Mesothelial cell of epicardium (in vitro differentiated cells): ENCODE measurements at places on chromosomes 5 and 9.

GRCh38 chr9:87148331-87149104 is 201.2 kb upstream of the GAS1 start:
- peaks cover 21% of the 10 kb centered on the region for H3K4me1 ChIP-seq
- DNase-seq: peak; percentile 81
- H3K4me3 ChIP-seq: peak overlapping the region; percentile 69
- H3K27ac ChIP-seq: peak overlapping the region; percentile 98
- peaks cover 7% of the 10 kb centered on the region for H3K36me3 ChIP-seq

- H3K27ac ChIP-seq: no peak overlapping the region
- H3K4me1 ChIP-seq: no peaks in the 10 kb centered on the region
- DNase-seq: no peak
- H3K36me3 ChIP-seq: no peaks in the 10 kb centered on the region
These were observed 51.1 kb upstream of the TBC1D2 start for GRCh38 chr9:98306384-98307145.

- H3K4me3 ChIP-seq: no peak overlapping the region
- H3K36me3 ChIP-seq: no peaks in the 10 kb centered on the region
- no peaks in the 10 kb centered on the region for H3K4me1 ChIP-seq
- H3K27ac ChIP-seq: no peak overlapping the region
These were observed 580.4 kb downstream of the DTWD2 start for GRCh38 chr5:118407958-118408357.

DNA sequence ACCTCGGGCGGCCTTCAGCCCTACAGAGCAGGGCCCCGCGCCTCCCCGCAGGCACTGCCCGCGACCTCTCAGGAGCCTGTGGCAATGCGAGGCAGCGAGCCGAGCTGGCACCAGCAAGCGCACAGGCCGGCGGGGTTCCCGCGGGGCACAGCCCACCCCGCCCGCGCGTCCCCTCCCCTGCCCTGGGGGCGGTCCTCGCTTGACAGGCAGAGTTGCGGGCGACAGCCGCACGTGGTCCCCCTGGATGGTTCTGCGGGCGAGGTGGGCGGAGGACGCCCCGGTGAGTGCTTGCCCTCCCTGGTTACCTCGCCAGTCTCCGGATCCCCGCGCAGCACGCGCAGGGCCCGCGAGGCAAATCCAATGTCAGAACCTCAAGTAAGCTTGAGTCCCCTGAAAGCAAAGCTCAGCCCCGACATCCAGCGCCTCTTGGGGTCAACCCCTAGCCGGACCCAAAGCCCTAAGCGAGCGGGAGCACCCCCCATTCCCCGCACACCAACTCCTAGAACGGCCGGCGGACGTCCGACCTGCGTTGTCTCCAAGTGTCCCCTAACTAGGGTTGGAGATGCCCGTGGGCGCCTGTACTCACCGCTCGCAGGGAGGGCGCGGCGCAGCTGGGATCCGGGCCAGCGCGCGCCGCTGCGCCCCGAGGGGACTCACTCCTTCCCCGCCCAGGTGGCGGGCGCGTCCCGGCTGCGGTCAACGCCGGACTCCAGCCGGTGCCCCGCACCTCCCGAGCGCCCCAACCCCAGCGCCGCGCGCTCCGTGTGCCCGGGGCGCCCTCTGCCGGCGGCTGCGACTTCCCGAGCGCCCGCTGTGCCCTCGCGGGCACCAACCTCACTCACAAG is at the start of gene DRD1:
Gene DRD1 (minus strand): TSS at position 123 of the 845 bp plus-strand sequence. CDS start 1,083 bp downstream, outside the sequence.
- H3K27ac ChIP-seq: no peak within 1 kb of the TSS
- peaks cover 69% of the 10 kb centered on the region for H3K27me3 ChIP-seq
- H3K36me3 ChIP-seq: no peaks in the 10 kb centered on the region
- H3K4me1 ChIP-seq: peaks cover 12% of the 10 kb centered on the region
- DNase-seq: peak; percentile 56

DNA sequence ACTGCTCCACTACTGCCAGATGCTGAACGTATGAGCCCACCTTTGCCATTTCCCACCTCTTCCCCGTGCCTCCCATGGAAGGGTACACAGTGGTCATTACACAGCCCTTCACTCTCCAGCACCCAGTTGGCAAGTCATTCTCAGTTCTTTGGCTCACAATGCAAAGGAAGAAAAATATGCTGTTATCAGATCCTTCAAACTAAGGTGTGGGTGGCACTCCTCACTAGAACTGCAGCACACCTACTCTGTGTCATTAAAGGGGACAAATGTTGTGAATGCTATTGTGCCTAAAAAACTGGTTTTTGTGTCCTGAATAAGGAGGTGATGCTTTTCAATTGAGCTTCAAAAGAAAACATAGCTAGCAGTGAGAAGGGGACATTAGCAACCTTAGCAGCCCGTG is 183.1 kb upstream of the SNX2 start:
- H3K27ac ChIP-seq: no peak overlapping the region
- H3K4me1 ChIP-seq: peaks cover 10% of the 10 kb centered on the region

DNA sequence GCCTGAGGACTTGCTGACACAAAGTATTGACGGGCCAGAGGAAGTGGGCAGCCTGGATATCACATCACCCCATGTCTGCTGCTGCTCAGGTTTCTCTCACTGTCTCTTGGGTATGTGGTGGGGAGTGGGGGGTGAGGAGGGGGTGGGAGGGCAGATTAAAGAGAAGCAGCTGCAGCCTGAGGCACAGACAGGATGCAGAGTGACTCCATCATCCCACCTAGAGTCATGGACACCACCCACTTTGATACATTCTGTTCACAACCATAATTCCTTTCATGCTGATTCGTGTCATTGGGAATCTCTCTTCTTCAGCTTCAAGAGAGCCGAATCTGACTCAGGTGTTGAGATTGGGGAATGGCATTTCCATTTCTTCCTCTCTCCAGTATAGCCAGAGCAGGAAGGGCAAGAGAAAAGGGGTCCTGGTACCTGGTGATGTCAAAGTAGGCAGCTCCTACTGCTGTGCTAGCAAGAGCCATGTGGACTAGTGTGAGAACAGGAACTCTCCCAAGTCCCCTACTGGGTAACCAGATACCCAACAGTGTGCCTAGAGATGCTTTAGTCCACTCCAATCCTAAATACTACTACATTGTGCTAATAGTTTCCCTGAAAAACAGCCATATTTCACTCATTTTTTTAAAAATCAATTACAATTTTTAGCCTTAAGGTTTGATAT is 22.4 kb downstream of the GRAMD2B start:
- H3K27ac ChIP-seq: peak overlapping the region; percentile 25
- H3K36me3 ChIP-seq: peaks cover 10% of the 10 kb centered on the region
- H3K27me3 ChIP-seq: no peaks in the 10 kb centered on the region
- H3K4me3 ChIP-seq: no peak overlapping the region
- peaks cover 30% of the 10 kb centered on the region for H3K4me1 ChIP-seq

DNA sequence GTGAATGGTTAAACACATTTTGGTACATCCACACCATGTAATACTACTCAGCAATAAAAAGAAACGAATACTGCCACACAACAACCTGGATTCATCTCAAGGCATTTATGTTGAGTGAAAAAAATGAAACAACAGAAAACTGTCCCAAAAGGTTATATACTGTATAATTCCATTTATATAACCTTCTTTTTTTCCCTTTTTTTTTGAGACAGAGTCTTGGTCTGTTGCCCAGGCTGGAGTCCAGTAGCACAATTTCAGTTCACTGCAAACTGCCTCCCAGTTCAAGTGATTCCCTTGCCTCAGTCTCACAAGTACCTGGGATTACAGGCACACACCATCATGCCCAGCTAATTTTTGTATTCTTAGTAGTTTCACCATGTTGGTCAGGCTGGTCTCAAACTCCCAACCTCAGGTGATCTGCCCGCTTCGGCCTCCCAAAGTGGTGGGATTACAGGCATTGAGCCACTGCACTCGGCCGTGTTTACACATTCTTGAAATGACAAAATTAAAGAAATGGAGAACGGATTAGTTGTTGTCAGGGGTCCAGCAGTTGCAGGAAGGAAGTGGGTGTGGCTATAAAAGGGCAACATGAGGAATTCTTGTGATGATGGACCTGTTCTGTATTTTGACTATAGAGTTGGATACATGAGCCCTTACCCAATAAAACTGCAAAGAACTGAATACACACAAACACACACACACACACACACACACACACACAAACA is 17.4 kb downstream of the PPP6C start:
- peaks cover 15% of the 10 kb centered on the region for H3K36me3 ChIP-seq
- peak overlapping the region; percentile 47 for H3K27ac ChIP-seq
- H3K27me3 ChIP-seq: no peaks in the 10 kb centered on the region
- peaks cover 22% of the 10 kb centered on the region for H3K4me1 ChIP-seq
- H3K4me3 ChIP-seq: no peak overlapping the region
- DNase-seq: no peak

DNA sequence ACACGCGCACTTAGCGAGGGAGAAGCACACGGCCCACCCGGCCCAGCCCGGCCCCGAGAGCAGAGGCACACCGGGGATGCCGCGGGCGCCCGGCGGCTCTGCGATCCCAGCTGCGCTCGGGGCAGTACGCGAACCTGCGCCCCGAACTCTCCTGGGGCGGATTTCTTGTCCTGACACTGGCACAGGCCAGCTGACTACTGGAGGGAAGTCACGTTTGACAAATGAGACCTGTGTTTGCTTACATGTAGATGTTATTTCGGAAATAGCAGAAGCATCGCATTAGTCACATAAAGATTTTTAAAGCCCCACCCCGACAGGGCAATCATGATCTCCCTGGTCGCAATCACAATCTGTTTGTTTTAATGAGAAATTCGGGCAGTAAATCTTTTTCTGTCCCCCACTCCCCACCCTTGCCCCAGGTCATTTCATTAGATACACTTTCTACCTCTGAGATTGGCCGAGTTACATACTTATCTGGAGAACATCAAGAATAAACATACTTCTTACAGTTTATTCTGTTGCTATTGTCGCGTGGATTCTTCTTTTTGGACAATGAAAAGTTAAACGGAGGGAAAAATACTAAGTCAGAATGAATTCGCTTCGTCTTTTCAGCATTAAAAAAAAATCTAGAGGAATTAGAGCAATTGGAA is 518.9 kb downstream of the CTNND2 start:
- H3K36me3 ChIP-seq: no peaks in the 10 kb centered on the region
- DNase-seq: no peak
- H3K27ac ChIP-seq: no peak overlapping the region
- H3K4me1 ChIP-seq: peaks cover 12% of the 10 kb centered on the region

DNA sequence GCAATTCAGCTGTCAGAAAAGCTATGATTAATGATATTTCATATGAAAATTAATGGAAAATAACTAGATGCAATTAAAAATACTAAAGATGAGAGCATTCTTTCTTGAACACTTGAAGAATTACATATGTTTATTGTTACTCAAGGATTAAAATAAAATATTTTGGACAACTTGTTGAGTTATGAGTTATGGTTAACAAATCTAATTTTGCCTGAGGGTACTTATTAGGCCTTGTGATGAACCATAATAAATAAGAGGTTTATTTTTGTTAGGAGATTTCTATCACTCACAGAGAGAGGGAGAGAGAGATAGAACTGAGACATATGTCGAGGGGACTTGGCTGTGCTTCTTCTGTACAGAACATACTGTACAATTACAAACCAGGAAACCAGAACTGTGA is 183.7 kb downstream of the ISL1 start:
- peaks cover 37% of the 10 kb centered on the region for H3K4me1 ChIP-seq
- DNase-seq: no peak
- H3K4me3 ChIP-seq: no peak overlapping the region
- no peaks in the 10 kb centered on the region for H3K27me3 ChIP-seq

DNA sequence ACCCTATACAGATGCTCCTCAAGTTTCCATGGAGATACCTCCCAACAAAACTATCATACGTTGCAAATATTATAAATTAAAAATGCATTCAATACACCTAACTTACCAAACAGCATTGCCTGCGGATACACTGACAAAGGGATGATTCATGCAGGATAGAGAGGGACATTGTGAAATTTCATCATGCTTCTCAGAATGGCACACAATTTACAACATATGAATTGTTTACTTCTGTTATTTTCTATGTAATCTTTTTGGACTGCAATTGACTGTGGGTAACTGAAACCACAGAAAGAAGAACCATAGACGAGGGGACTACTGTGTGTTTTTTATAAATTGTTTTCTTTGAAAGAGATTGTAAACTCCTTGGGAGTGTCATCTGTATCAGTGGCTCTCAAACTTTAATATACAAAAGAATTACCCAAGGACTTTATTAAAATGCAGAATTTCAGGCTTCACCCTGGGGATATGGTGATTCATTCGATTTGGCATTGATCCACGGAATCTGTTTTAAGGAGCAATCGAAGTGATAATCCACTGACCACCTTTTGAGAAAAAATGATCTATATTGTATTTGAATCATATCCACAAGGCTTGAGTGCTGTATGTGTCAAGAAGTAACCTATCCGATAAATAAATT is 146.4 kb downstream of the SGCD start:
- no peak overlapping the region for H3K27ac ChIP-seq
- H3K4me1 ChIP-seq: peaks cover 16% of the 10 kb centered on the region
- no peak overlapping the region for H3K4me3 ChIP-seq
- DNase-seq: no peak
- H3K36me3 ChIP-seq: no peaks in the 10 kb centered on the region

DNA sequence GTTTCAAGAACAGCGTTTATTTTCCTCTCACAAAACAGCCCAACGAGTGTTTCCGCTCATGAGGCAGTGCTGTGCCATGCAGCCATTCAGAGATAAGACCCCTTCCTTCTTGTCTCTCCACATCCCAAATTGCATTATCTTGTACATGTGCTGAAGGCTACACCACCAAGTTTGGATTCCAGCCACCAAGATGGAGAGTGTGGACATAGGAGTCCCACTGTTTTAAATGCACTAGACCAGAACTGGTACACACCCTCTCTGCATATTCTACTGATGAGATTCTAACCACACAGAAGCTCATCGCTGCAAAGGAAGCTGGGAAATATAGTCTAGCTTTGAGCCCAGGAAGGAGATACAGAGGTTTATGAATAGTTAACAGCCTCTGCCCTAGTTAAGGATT is 509.4 kb downstream of the NFIB start:
- H3K27me3 ChIP-seq: no peaks in the 10 kb centered on the region
- H3K27ac ChIP-seq: no peak overlapping the region
- H3K4me1 ChIP-seq: peaks cover 37% of the 10 kb centered on the region
- no peaks in the 10 kb centered on the region for H3K36me3 ChIP-seq

DNA sequence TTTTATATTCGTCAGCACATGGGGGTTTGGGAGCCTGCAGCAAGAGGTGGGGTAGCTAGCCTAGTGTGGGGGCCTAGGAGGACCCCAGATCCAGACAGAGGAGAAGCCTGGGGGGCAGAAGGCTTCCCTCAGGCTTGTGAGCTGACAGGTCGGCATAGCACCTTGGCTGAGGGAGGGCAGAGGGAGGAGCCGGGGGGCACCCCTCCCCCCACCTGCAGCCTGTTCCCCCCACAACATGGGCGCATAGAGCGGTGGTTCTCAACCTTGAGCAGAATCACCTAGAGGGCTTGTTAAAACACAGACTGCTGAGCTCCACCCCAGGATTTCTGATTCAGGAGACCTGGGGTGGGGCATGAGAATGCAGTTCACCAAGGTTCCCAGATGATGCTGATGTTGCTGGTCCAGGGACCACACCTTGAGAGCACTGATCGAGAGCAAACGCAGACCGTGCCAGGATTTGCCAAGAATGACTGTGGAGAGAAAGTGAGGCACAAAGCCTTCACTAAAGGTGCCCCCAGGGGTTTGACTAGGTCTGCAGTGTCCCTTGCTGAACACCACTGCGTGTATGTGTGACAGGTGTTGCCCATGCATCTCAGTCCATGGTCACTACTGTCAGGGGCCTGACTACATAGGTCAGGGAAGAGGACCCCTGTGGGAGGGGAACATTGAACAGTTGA is 163.3 kb downstream of the MACROH2A1 start:
- peaks cover 28% of the 10 kb centered on the region for H3K4me1 ChIP-seq
- no peak overlapping the region for H3K4me3 ChIP-seq
- no peak for DNase-seq
- H3K27ac ChIP-seq: no peak overlapping the region
- H3K36me3 ChIP-seq: no peaks in the 10 kb centered on the region
- no peaks in the 10 kb centered on the region for H3K27me3 ChIP-seq

- no peak overlapping the region for H3K27ac ChIP-seq
- H3K4me1 ChIP-seq: peaks cover 4% of the 10 kb centered on the region
- no peak for DNase-seq
These were observed 397.6 kb downstream of the SPOCK1 start for GRCh38 chr5:137101544-137101943.
